Activated CD8-positive, alpha-beta memory T cell treated with anti-CD3 and anti-CD28 coated beads for 1 hour (primary cell): ENCODE measurements at places on chromosomes 11 and 22.

- DNase-seq: no peak
These were observed 20.8 kb downstream of the ARVCF start for GRCh38 chr22:19995611-19996339.

- no peak for DNase-seq
These were observed 4.8 kb upstream of the PIM3 start for GRCh38 chr22:49955581-49956417.

DNA sequence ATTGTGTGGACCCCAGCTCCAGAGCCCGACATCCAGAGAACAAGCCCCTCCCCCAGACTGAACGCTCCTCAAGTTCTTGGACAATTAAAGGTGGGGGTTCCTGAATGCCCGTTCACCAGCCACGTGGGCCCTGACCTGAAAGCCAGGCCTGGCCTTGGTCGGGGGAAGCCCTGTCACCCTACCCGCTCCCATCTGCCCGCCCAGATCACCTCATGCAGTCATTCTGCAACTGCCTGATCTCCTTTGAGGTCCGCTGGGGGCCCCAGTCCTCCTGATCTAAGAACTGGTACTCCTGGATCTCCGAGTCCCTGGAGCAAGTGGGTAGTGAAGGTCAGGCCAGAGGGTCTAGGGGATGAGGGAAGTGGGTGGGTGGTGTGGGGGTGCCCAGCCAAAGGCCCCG lies 9.1 kb upstream of the NAALADL1 start:
- DNase-seq: no peak

GRCh38 chr11:57324154-57324885 lies 432 bp downstream of the TNKS1BP1 start:
- no peak for DNase-seq

GRCh38 chr11:68969386-68969785 lies 11.4 kb downstream of the MRGPRD start:
- DNase-seq: no peak

DNA sequence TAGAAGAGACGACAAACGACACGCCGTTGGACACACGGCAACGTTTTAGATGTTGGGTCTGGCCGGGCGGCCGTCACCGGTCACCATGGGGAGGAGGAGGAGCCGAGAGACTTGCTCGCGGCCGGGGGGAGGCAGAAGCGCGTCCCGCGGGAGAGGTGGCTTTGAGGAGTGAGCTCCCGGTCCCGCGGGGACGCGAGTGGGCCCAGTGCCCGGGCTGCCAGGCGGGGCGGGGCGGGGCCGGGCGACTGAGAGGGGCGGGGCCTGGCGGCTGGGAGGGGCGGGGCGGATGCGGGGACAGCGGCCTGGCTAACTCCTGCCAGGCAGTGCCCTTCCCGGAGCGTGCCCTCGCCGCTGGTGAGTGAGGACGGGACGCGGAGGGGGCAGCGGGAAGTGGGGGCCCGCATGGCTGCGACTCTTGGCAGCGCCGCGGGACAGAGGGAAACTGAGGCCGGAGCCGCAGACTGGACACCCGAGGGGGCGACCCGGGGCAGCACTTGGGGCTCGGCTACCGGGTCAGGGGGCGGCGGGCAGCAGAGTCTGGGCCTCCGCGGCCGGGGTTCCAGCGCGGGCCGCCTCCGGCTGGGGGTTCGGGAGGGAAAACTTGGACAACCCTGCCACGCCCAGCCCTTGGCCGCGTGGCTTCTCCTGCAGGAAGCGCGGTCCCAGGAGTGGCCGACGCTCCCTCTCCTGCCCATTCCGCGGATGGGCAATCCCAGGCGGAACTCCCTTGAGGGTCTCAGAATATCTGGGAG lies at the start of gene TSPO:
TSPO (plus strand) TSS at position 309 of the 752 bp plus-strand sequence. CDS start 7,680 bp downstream, outside the sequence.
- DNase-seq: no peak

DNA sequence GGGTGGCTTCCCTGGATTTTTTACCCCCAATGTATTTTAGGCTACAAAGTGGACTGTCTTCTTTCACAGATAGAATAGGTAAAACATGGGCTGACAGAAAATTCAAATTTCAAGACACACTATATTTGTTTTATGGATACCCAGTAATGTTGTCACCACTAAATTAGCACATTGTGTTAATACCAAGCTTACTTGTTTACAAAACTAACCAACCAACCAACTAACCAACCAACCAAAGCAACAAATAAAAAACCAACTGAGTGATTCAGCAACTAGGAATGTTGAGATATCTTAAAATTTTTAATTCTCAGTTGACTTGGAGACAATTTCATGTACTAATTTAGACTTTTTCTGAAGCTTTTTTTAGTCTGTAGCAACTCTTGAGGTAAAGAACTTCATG lies 69.3 kb upstream of the CTSC start:
- DNase-seq: no peak

DNA sequence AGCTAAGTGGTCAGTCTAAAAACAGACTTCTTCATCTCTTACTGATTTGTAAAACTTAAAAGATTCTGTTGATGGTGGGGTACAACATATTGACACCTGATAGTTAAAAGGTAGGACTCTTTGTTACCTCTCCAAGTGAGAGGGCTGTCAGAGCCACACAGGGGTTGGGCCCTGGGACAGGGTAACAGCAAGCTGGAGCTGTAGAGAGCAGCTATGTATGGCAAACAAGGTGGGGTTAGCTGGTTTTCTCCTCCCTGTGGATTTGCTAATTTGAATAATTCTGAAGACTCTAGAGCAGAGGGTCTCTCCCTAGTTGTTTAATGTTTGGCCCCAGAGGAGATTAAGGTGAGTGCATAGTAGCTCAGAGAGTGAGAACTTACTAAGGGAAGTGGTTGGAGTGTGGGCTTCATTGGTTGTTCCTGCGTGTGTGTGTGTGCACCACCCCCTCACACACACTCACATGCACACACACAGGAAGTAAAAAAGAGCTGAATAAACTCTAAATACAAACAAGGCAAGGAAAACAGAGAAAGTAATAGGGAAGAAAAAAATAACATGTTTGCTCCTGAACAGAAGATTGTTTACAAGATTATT lies 9.2 kb upstream of the GAS2 start:
- no peak for DNase-seq
